Progenitor cell of endocrine pancreas (in vitro differentiated cells): ENCODE measurements at places on chromosomes 2 and 18. TPM values are rescaled to one million over a fixed set of nuclear protein-coding genes. Genes with fewer than 3 reads are reported as not detected.

The RNF125 gene
- 2.6 and 2.8 TPM in 2 replicates for total RNA-seq

The EIF2AK3 gene
- 20.5 and 28.1 TPM in 2 replicates for total RNA-seq

The DSG4 gene
- total RNA-seq: not detected in 2 replicates

The KCNS3 gene
- total RNA-seq: 7.4 and 8.2 TPM in 2 replicates

The CLIP4 gene
- 13.7 and 16.0 TPM in 2 replicates for total RNA-seq

- no peak for DNase-seq
- no peak overlapping the region for H3K27ac ChIP-seq
- H3K27me3 ChIP-seq: no peaks in the 10 kb centered on the region
- H3K4me1 ChIP-seq: no peaks in the 10 kb centered on the region
- H3K4me3 ChIP-seq: no peak overlapping the region
Observed at GRCh38 chr2:143489145-143489544, 359.9 kb downstream of the ARHGAP15 start.

DNA sequence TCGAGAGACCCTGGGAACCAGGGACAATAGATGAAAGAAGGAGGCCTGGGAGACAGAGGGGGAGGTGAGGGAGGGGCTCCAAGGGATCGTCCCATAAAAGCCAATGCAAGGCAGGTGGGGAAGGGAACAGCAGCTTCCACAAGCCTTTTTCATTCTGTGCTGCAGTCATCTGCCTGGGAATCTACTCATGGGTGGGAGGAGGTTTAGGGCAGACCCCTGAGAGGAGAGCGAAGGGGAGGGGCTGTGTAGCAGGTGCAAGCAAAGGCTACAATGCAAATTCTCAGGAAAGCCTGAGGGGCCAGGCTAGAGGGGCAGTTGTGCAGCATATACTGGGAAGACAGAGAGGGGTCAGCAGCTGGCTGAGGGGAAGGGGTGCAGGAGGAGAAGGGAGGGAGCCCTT lies 135.4 kb downstream of the SETBP1 start:
- no peaks in the 10 kb centered on the region for H3K36me3 ChIP-seq
- no peak overlapping the region for H3K4me3 ChIP-seq
- H3K27me3 ChIP-seq: no peaks in the 10 kb centered on the region
- H3K4me1 ChIP-seq: peaks cover 11% of the 10 kb centered on the region

DNA sequence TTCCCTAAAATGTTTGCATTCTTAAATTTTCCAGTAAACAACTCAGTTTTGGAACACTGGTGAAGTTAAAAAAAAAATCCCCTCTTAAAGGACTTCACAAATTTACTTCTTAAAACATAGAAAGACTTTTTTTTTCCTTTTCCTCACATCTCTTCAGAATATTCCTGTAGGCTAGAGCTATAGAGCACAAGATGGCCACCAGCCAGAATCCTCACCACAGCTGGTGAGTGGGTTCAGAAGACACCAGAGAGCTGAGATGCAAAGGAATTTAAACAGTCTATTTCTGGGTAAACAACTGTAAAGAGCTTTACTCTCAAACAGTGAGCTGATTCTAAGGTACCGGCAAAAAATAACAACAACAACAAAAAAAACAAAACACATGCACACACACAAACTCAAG lies 252.8 kb downstream of the LRP1B start:
- H3K4me3 ChIP-seq: no peak overlapping the region
- no peaks in the 10 kb centered on the region for H3K36me3 ChIP-seq
- no peaks in the 10 kb centered on the region for H3K4me1 ChIP-seq
- H3K27me3 ChIP-seq: no peaks in the 10 kb centered on the region
- DNase-seq: no peak

DNA sequence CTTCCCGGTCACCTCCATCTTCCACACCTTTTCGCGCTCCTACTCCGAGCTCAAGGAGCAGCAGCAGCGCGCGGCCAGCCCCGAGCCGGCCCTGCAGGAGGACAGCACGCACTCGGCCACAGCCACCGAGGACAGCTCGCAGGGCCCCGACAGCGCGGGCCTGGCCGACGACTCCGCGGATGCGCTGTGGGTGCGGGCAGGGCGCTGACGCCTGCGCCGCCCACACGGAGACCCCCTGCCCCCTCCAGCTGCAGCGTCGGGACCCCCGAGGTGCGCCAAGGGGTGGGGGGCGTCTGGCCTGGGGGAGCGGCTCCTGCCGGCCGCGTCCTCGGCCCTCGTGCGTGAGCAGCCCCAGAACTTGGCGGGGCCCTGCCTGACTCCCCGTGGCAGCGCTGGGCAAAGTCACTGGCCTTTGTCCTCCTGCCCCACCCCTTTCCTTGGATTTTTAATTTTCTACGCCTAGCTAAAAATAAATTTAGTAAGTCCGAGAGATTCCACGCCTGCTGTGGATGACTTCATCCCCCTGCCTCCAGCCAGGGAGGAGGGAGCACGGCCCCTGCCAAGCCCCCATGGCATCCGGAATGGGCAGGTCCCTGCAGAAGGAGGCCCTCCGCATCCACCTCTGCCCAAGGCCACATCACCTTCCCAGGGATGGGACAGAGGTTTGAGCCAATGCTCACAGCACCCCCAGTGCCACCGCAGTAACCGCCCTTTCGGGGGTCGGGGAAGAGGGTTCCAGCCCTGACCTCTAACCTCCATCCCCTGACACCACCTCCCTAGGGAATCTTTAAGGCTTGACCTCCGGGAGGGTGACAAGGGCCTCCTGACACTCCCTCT lies 51.6 kb downstream of the SLC66A2 start:
- no peak for DNase-seq
- H3K4me1 ChIP-seq: no peaks in the 10 kb centered on the region
- H3K36me3 ChIP-seq: peaks cover 46% of the 10 kb centered on the region
- H3K4me3 ChIP-seq: no peak overlapping the region

GRCh38 chr2:45904267-45904945 lies 252.9 kb downstream of the PRKCE start:
- H3K36me3 ChIP-seq: no peaks in the 10 kb centered on the region
- H3K4me1 ChIP-seq: no peaks in the 10 kb centered on the region
- H3K27me3 ChIP-seq: peaks cover 61% of the 10 kb centered on the region
- no peak overlapping the region for H3K4me3 ChIP-seq
- no peak overlapping the region for H3K27ac ChIP-seq

- no peak for DNase-seq
- H3K4me3 ChIP-seq: no peak overlapping the region
- H3K27ac ChIP-seq: no peak overlapping the region
- H3K36me3 ChIP-seq: no peaks in the 10 kb centered on the region
- peaks cover 23% of the 10 kb centered on the region for H3K4me1 ChIP-seq
Observed at GRCh38 chr18:58785870-58786269, 78.8 kb upstream of the ZNF532 start.
